ENCODE measurements at places on chromosomes 5 and 9.
A peak's percentile ranks its signal among the peaks of the same experiment; 100 is the strongest.

DNA sequence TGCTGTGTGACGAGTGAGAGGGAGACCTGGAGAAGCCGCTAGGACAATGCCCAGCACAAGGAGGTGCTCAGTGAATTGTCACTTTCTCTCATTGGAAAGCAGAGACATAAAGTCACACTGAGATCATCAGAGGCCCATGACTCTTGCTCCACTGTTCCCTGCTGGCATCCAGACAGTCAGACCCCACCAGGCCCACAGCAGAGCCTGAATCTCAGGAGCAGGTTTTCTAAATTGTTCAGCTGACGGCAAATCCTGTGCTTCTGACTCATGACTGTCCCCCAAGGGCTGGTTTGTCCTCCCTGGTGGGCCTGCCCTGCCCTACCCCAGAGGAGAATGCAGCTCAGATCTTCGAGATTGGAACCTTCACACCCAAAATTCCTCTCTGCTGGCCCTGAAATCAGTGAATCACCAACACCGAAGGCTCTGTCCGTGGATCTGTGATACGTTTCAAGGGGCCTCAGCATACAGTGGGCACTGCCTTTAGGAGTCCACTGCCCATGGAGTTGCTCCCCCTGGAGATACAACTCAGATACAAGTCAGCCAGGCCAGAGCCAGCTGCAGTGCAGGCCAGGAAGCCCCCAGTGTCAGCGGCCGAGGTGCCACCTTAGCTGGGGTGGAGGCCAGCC, 2.7 kb downstream of the PTGES start:
- no peak for DNase-seq

- no peak for DNase-seq
Measured at GRCh38 chr9:93589688-93590087, 13.3 kb downstream of the PHF2 start.

DNA sequence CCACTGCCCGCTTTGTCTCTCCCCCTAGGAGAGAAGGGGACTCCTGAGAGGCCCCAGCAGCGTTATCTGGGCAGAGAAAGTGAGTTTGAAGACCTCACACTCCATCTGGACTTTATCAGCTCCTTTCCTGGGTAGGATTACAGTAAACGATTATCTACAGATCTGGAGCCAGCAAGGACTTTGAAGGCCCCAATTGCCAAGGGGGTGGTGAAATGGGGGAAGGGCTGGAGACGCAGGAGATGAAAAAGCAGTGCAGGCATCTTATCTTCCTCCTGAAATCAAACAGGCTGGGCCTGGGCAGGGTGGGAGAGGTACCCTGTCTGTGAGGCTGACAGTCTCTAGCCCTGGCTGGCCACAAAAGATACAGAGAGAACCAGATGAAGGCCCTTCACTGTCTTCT, 105.8 kb upstream of the MSX2 start:
- DNase-seq = no peak

DNA sequence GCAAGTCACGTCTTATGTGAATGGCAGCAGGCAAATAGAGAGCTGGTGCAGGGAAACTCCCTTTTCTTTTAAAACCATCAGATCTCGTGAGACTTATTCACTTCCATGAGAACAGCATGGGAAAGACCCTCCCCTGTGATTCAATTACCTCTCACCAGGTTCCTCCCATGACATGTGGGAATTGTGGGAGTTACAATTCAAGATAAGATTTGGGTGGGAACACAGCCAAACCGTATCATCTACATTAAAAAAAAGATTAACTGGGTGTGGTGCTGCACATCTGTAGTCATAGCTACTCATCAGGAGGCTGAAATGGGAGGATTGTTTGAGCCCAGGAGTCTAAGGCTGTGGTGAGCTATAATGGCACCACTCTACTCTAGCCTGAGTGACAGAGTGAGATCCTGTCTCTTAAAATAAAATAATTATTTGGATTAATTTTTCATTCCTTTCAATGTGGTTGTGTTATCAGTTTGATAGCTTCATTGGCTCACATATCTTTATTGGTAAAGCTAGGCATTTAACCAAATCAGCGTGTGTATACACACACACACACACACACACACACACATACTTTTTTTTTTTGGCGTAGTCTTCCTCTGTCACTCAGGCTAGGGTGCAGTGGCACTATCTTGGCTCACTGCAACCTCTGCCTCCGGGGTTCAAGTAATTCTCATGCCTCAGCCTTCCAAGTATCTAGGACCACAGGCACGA, 21.8 kb downstream of the DENND4C start:
- no peak for DNase-seq

DNA sequence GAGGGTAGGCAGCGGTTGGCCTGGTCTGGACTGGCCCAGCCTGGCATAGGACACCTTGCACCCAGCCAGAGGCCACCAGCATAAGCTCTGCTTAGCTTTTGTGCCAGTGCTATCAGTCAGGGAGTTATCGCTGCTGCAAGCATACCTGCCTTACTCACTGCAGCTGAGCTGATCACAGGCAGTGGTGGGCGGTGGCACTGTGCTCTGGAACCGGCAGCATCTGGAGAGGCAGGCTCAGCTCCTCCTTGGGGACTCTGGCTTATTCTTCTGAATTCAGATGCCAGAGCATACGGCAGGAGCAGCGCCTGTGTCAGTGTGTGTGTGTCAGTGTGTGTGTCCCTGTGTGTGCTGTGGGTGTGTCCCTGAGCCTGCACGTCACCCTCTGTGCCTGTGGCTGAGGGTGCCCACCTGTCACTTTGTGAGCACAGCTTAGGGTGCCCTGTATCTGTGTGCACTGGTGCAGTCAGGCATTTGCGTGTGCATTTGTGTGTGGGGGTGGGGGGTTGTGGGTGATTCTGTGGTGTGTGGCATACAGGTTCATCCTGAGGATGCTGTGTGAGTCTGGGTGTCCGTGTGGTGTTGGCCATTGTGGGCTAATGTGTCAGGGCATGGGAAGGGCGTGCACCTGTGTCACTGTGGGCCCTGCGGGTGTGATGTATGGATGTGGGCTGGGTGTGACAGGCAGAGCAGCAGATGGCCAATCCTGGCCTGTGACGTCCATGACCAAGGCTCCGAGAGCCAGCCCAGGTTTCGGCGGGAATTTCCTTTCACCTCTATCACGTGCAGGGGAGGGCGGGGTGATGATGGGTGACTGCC, 23.5 kb downstream of the LMX1B start:
- DNase-seq = peak; percentile 12

GRCh38 chr5:74017112-74017511, 391.1 kb downstream of the ARHGEF28 start:
- DNase-seq = no peak

DNA sequence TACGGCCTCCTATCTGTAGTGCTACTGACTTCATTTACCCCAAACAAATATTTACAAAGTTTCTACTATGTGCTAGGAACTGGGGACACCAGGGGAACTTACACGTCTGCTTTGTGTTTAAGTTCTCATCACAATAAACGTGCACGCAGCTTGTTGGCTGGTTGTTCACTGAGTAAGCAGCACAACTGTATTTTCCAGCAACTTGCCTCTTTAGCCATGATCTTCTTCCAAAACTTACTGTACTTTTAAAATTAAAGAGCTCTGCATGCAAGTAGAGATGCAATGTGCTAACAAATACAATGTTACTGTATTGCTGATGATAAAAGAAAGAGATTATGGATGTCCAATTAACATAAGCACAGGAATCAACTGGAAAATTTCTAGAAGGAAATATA, 62.8 kb downstream of the RAPGEF1 start:
- no peak for DNase-seq

DNA sequence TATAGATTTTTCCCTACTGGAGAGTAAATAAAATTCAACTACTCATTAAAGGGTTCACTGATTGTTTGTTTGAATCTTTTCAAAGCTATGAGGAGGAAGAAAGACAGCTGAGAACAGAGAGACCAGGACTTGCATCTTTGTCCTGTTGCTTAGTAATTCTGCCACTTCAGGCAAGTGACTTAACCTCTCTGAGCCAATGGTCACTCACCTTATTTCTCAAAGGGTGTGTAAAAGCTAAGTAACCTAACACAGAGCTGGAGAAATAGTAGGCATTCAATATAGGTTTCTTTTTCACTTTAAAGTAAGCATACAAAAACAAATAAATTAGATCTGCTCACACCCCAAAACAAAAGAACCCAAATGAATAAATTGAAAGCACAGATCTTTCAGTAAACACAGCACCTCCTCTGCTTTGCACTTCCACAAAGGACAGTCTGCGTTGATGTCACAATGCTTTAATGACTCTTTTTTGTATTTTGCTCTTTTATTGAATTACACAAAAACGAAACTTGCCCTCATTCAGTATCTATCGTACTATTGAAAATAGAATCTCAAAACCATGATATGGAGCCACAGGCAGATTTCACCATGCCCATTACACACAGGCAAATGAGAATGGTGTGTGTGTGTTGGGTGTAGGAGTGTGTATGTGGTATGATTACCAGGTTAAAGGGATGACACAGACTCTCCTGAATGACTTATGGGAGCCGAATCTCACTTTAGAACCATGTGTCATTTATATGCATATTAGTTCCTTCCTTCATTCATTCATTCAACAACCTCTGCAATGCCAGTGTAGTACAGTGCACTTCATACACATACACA, 166.0 kb downstream of the EBF1 start:
- DNase-seq = no peak

All from stimulated activated CD8-positive, alpha-beta memory T cell treated with anti-CD3 and anti-CD28 coated beads, Interleukin-7, amount 100 ng/mL, for 4 hours (primary cell).